ENCODE measurements at places on chromosomes 4 and X.

- no peak for DNase-seq
These were observed 347.4 kb upstream of the EPHA5 start for GRCh38 chr4:66017671-66018070.

GRCh38 chr4:126168484-126168883 is 853.7 kb downstream of the FAT4 start:
- no peak for DNase-seq

DNA sequence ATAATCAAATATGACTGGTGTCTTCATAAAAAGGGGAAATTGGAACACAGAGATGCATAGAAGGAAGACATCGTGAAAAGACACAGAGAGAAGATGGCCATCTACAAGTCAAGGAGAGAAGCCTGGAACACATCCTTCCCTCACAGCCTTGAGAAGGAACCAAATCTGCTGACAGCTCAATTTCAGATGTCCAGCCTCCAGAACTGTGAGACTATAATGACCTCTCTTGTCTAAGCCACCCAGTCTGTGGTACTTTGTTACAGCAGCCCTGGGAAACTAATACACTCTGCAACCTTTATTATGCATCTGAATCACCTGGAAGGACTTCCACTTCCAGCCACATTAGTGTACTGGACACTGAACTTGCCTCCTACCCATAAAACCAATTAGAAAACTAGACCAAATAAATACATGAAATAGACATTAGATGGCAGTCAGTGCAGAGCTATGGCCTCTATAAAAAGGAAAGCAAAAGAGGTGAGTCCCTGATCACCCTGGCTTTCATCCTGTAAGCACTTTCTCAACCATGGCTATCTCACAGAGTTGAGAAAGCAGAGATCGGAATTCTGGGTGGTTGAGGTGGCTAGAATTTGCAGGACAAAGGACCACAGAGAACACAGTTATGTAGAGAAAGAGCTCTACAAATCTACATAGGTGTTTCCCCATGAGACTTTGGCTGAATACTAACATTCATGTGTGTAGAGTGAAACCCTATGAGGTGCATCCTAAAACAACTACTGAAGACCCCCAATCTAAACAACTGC is 25.7 kb downstream of the GAB3 start:
- no peak for DNase-seq

DNA sequence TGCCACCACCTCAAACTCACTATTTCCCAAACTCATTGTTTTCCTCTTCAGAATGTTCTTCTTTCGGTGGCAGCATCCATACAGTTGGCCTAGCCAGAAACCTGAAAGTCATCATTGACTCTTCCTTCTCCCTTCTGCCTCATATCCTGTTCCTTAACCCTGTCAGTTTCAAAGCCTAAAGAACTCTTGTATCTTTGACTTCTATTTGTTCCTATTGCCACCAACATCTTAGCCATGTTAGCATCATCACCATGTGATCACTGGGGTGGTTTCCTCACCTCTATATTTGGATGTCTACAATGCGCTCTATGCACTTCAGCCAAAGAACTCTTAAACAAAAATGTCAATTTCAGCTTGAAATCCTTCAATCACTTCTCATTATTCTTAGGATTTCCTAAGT is 29.0 kb downstream of the DDX60L start:
- no peak for DNase-seq

DNA sequence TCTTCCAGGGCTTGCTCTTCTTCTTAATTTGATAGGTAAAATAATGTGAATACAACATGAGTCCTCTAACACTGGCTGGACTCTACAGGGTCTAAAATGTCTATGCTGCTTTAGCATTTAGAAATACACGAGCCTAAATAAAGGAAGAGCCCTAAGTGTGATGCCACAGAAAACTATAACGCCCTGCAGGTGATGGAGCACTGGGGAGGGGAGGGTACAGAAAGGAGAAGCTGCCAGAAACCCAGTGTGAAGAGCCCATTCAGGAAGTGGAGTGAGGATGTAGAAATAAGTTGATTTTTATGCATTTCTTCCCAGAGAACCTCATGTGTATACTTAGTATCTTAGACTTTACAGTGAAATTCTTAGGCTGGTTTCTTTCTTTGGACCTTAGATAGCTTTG is 83.4 kb downstream of the TNIP2 start:
- no peak for DNase-seq

DNA sequence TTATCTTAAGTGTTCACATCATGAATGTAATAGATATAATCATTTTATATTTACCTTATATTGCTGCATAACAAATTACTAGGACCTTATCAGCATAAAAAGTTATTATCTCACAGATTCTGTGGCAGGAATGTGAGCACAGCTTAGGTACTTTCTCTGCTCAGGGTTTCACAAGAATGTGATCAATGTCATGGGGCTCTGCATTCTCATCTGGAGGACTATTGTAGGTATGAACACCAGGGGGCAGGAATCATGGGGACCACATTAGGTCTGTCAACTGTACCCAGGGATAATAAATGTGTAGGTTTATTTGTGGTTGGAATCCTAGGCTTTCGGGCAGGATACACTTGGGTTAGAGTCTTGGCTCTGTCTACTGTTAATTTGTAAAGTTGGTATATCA is 519.2 kb downstream of the ARAP2 start:
- no peak for DNase-seq

DNA sequence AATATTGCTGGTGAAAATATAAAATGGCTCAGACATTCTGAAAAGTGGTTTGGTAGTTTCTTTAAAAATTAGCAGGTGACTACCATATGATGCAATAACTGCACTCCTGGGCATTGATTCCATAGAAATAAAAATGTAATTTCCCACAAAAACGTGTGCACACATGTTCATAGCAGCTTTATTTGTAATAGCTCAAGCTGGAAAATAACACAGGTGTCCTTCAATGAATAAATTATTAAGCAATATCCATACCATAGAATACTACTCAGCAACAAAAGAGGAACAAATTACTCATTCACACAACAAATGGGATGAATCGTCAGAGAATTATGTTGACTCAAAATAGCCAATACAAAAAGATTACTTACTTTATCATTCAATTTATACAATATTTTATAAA is 893.7 kb upstream of the SLIT2 start:
- no peak for DNase-seq

GRCh38 chr4:119041951-119042560 is 93.6 kb upstream of the MYOZ2 start:
- peak; percentile 61 for DNase-seq

- DNase-seq = no peak
These were observed 2518.5 kb downstream of the ARAP2 start for GRCh38 chr4:33725861-33726260.

- no peak for DNase-seq
These were observed 611.6 kb upstream of the ADGRL3 start for GRCh38 chr4:60588556-60588955.

- no peak for DNase-seq
These were observed 42.3 kb downstream of the ATRX start for GRCh38 chrX:77743720-77744119.

DNA sequence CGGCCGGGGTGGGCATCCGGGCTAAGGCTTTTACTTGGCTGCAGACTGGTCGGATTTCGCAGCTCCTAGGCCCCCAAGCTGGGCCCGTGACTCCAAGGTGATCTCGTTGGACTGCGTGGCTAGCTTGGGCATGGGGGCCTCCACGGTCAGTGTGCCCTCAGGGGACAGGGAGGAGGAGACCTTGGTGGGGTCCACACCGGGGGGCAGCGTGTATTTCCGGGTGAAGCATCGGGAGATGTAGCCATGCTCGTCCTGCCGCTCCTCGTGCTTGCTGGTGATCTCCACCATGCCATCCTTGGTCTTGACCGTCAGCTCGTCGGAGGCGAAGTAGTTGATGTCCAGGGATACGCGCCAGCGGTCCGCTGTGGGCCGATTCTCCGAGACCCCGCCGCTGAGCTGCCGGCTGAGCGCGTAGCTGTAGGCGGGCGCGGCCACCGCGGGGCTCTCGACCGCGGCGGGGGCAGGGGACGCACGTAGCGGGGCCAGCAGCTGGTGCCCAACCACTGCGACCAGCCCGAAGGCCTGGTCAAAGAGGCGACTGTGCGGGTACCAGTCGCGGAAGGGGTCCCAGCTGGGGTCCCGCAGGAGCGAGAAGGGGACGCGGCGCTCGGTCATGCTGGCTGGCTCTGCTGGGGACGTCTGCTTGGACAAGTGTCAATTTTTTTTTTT is 881 bp upstream of the CACNA1F start:
- no peak for DNase-seq

- no peak for DNase-seq
These were observed 121.8 kb downstream of the ARHGAP10 start for GRCh38 chr4:147853706-147854105.

GRCh38 chr4:81622028-81622427 is 150.3 kb upstream of the RASGEF1B start:
- no peak for DNase-seq

GRCh38 chr4:21476757-21477156 is 471.8 kb downstream of the KCNIP4 start:
- DNase-seq = no peak

- no peak for DNase-seq
These were observed 341.5 kb downstream of the BCOR start for GRCh38 chrX:39756086-39756883.

DNA sequence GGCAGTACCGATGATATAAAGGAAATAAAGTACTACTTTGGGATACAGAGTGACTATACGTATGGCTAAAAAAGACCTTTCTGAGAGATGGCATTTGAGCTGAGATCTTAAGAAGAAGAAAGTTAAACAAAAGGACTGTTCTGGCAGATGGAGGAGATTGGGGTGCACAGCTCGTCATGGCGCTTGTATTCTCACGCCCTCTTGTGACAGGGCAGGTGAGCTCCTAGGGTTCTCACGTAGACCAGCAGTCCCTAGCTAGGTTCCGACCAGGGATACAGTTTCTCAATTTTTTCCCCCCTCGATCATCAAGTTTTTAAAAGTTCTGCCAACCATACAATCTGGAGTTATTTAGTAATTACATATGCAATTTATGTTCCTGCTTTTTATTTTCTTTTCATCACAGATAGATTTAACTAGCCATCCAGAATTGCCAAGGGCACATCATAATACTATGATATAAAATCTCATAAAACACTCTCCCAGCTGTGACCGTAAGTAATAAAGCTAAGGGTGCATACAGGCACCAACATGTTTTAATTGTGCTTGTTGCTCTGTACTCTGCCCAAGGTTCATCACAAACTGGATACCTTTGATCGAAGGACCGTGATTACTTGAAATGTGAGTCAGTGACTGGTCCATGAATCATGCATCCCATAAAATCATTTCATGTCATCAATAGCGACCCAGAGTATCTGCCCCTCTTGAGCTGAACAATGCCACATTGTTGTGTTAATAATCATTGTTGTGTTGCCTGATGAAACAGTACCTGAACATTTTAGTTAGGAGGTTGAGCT is 69.4 kb upstream of the ZNF518B start:
- peak; percentile 33 for DNase-seq

GRCh38 chrX:117511379-117511778 is 605.2 kb downstream of the KLHL13 start:
- DNase-seq = no peak

- no peak for DNase-seq
These were observed 115.3 kb upstream of the ZNF827 start for GRCh38 chr4:146053891-146054290.

DNA sequence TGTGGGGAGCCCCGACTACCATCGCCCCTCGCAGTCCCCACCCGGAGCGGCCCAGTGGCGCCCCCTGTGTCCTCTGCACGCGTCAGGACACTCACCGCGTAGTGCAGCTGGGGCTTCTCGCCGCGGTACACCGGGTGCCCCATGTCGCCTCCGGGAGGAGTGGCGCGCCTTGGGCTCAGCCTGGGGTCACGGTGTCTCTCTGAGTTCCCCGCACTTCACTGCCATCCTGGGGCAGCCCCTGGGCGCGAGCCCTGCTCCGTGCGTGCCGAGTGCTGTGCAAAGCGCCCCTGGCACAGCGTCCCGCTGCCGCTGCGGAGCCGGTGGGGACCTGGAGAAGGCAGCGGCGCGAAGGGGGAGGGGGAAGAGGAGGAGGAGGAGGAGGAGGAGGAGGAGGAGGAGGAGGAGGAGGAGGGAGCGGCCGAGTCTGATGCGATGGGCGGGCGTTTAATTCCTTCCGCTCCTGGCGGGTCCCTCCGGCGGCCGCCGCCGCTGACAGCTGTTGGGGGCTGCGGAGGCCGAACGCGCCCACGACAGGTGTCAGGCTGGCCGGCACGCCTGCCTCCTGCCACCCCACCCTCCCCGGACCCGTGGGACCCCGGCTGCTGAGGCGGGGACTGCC is 134.3 kb downstream of the AMELX start:
- DNase-seq = no peak

GRCh38 chr4:85244638-85245037 is 230.3 kb upstream of the ARHGAP24 start:
- DNase-seq = no peak

DNA sequence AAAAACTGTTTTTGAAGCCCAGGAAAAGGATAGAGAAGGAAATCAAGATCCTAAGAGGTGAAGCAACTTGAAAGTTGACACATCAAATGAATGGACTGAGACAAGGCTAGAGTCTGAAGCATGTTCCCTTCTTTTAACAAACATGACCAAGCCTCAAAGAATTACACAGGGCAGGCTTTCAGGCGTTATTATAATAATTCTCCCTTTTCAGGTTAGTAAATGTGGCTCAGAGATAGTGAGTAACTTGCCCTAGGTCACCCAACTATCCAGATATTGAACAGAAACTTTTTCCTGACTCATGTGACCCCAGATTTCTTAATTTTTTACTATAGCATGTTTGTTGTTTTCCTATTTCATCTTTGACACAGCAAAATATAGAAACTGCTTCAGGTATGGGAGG is 91.7 kb downstream of the PPP1R2C start:
- no peak for DNase-seq

DNA sequence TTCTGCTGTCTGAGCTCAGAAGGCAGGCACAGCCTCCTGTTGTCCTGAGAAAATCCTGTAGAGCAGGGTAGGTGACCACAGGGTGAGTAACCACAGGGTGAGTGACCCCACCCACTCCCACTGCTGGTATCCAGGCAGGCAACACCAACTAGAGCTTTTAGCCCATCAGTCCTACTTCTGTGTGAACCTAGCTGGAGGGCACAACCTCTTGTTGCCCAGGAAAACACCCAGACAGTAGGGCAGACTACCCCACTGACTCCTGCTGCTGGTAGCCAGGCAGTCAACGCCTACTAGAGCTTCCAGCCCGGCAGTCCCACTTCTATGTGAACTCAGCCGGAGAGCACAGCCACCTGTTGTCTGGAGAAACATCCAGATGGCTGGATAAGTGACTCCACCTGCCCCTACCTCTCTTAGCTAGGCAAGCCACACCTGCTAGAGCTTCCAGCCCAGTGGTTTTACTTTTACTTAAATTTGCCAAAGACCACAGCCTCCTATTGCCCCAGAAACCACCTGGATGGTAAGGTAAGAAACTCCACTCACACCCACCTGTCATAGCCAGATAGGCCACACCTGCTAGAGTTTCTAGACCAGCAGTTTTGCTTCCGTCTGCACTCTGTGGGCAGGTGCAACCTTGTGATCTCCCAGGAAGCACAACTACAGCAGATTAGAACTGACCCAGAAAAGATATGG is 371.6 kb downstream of the INPP4B start:
- DNase-seq = peak; percentile 31

- no peak for DNase-seq
These were observed 81.9 kb downstream of the RBM47 start for GRCh38 chr4:40547789-40548132.

- DNase-seq = no peak
These were observed 71.8 kb upstream of the BMP2K start for GRCh38 chr4:78704317-78704716.

Measured in SW480 (cell line).